ENCODE measurements at places on chromosomes 1 and 21.

DNA sequence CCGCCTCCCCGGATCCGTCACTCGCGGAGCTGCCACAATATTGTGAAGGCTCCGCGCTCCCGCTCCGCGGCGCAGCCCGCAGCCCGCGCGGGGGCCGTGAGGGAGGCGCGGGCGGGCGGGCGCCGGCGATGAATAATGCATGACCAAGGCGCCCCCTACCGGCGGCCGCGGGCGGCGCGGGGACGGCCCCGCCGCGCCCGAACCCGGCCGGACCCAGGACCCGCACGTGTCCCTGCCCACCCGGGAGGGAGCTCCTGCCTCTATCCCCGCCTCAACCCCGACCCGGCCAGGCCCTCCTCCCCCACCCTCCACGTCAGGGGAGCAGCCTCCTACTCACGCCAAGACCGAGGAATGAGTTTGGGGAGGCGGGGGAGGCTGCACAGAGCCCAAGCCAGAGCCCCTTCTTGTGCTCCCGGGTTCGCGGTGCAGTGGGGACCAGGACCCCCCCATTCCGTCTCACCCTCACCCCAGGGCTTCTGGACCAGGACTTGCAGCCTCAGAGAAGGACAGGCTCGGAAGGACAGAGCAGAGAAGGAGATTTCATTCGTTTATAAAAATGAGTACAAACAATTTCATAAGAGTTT lies 70.8 kb upstream of the CASZ1 start:
- DNase-seq = peak; percentile 21

- DNase-seq = no peak
Observed at GRCh38 chr1:147072482-147073432, 99.5 kb downstream of the PRKAB2 start.

DNA sequence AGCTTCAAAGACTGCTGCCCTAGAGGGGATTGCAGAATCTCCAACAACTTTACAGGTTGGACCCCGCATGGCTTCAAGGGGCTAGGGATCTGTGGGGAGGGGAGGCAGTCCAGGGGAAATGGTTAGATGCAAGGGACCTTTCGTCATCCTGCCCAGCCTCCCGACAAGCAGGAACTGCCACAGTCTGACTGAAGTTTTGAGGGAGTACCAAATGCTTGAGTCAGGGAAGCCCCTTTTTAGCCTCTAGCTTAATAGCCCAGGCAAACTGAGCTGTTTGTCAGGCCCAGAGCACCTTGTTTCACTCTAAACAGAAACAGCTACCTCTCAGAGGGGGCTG lies 1.1 kb downstream of the TOR3A start:
- no peak for DNase-seq

GRCh38 chr1:116540088-116540487 lies 30.7 kb downstream of the CD58 start:
- no peak for DNase-seq

DNA sequence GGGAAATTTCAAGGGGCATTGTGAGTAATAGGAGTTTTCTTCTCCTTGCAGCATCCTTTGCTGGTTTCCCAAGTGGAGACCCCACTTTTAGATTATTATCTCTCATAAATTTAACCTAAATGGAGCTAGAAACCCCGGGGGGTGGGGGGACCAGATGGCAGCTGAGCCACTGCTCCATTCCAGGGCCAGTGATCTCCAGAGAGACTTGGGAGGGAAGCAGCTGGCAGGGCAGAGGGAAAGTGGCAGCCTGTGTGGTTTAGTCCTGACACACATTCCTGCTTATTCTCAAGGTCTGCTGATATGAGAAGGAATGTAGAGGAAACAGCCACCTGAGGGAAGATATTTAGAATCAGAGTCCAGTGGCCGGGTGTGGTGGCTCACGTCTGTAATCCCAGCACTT lies 16.3 kb downstream of the PCP4L1 start:
- peak; percentile 63 for DNase-seq

DNA sequence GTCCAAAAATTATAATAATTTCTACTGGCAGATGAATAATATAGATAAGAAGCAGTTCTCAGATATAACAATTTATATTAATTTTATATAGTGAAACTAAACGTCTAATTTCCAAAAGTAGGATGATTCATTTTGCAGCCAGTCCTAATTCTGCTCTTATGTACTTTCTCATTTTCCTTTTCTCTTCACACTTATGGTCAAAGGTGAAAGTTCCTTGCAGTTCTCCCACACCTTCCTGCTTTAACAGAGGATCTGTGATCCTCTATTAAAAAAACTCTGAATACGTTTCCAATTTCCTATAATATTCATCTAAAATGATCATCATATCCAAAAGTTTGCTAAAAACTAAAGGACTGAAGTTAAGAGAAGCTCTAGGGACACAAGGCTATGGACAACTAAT lies 78.5 kb downstream of the KIFAP3 start:
- DNase-seq = no peak

DNA sequence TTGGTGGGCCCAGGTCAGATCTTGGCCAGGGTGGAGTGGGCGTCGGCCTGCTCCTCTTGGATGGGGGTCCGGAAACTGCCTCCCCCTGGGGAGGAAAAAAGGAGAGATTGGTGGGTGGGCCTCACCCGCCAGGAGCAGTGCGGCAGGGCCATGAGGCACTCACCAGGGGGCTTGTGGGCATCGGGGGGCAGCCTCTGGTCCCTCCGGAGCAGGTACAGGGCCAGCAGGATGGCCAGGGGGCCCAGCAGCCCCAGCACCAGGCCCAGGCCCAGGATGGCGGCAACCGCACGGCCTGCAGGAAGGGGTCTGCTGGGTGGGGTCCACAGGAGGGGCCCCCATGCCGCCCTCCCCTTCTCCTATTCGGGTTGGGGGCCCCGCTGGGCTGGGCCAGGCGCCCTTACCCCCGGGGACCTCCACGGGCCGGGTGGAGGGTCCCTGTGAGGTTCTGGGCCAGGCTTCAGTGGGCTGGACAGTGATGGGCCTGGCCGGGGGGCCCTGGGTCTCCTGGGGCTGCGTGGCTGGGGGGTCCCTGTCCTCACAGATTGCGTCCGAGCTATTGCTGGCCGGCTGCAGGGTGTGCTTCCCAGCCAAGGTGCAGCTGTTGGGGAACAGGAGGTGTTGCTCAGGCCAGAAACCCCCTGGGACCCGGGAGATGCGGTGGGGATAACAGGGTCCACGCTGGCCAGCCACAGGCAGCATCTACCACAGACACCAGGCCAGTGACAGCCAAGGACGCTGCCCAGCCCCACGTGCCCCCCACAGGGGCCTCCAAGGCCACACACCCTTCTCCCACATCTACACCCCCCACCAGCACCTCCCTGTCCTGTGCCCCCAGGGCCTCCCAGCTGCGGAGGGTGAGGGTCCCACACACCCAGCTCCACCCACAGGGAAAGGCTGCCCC lies 2.2 kb downstream of the TNFRSF4 start:
- no peak for DNase-seq

DNA sequence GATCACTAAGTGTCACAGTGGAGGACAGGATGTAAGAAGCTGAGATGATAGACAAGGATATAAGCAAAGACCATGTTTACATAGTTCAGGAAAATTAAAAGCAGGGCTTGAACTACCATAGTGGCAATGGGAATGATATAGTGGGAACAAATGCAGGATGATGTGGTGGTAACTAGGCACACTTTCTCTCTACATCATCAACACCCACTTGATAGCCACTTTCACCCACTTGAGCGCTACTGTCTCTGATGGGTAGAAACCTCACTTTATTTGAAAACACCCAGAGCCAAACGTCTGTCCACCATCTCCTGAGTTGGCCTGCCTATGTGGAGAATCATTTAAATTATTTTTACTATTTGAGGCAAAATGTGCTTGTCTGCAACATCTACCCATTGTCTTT lies 305.0 kb upstream of the ST6GALNAC5 start:
- DNase-seq = no peak

DNA sequence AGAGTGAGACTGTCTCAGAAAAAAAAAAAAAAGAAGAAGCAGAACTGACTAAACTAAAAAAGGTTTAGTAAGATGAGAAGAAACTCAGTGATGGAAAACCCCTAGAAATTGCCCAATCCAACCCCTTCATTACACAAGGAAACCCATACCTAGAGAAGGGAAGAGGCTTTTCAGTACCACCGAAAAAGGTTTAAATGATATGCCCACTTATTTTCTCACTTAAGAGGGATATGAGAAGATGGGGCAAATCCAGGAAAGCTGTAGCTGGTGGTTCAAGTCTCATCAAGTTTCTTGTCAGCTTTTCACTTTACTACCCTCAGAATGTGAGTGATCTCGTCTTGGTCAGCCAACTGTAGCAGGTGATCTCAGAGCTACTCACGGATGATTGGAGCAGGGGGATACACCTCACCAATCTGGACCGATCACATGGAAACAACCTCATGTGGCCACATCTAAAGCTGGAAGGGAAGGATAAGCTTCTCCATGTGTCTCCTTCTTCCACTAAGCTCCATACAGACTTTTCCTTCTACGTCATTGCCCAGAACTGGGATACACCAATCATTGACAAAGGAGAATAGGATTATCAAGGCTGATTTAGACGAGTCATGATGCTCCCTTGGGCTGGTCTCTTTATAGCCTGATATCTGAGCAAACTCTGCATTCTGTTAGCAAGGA lies 126.7 kb upstream of the POU3F1 start:
- DNase-seq = no peak

- no peak for DNase-seq
Observed at GRCh38 chr1:57986432-57986831, 560.1 kb downstream of the OMA1 start.

- no peak for DNase-seq
Observed at GRCh38 chr1:39680751-39681150, 8.8 kb upstream of the NT5C1A start.

DNA sequence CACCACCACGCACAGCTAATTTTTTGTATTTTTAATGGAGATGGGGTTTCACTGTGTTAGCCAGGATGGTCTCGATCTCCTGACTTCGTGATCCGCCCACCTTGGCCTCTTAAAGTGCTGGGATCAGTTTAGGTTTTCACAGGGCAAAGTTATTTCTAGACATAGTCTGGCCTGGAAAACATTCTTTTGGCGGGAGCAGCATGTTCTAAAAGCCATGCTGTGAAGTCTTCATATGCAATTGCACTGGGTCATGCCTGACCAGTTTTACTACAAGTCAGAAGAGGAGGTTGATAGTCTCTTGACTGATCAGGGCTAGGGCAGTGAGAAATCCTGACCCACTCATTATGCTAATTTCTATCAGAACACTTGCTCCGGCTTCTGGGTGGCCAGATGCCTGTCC lies 131.6 kb upstream of the POU3F1 start:
- DNase-seq = peak; percentile 8

- DNase-seq = no peak
Observed at GRCh38 chr21:45295576-45296365, 8.1 kb upstream of the POFUT2 start.

GRCh38 chr1:10540277-10541005 lies 65.7 kb downstream of the PEX14 start:
- no peak for DNase-seq

DNA sequence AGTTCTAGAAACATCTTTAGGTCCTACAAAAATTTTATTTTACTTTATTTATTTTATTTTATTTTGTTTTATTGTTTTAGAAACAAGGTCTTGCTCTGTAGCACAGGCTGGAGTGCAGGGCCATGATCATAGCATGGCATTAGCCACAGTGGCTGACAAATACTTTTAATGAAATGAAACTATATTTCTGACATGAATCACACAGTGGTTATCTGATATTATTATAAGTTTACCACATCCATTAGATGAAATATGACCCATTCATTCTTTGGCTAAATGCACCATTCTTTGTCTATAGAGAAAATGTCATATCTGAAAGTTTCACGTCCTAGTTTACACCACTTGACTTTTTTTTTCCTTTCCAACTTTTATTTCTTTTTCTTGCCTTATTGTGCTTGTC lies 613.4 kb upstream of the ADAMTS5 start:
- DNase-seq = no peak

DNA sequence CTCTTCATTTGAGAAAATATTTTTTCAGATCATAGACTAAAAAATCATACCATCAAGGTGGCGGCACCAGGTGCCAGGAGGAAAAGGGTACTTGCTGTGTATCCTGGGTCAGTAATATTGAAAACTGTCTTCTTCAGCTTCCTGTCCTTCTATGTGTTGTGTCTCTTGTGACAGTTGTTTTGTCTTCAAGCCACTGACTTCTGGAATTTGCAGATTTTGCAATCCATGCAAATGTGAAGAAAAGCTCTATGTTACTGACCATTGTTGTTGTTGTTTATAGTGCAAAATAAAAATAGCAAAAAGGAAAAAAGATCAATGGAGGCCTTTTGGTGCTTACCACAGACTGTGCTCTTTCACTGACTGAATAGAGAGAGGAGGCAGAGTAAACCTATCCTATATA lies 83.2 kb upstream of the RHOU start:
- no peak for DNase-seq

GRCh38 chr1:69913977-69914376 lies 291.4 kb downstream of the LRRC40 start:
- DNase-seq = no peak

- no peak for DNase-seq
Observed at GRCh38 chr1:197394831-197395608, 127.0 kb downstream of the CRB1 start.

GRCh38 chr21:46035809-46036695 lies 54.5 kb downstream of the COL6A1 start:
- DNase-seq = peak; percentile 46

DNA sequence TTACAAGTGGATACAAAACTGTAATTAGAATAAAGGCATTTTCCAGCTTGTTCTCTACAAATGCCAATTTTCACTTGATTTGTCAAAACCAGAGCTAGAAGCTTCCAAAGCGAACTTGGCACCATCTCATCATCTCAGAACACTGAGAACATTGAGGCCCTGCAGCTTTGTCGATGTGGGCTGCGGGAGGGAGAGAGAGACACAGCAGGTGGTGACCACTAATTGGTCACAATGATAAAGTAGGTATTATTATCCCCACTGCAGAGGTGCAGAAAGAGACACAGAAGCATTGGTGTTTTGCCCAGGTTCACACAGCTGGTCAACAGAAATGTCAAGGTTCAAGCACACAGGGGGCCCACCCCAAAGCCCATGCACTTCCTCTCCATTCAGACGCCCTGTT lies 72.2 kb upstream of the KRTAP19-8 start:
- DNase-seq = no peak

DNA sequence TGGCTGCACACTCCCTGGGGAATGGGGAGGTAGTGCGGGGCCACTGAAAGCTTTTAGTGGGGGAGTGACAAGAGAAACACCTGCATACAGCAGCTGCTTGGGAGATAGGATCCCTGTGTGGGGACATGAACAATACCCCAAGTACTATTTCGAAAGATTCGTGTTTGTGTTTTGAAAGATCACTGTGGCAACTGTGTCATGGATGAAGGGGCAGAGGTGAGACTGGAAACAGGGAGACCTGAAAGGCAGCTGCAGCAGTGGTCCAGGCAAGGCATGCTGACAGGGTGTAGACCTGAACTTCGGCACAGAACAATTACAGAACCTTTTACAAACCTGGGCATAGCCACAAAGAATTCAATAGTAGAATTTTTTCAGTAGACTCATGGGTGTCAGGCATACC lies 32.9 kb downstream of the TENT5C start:
- DNase-seq = no peak

DNA sequence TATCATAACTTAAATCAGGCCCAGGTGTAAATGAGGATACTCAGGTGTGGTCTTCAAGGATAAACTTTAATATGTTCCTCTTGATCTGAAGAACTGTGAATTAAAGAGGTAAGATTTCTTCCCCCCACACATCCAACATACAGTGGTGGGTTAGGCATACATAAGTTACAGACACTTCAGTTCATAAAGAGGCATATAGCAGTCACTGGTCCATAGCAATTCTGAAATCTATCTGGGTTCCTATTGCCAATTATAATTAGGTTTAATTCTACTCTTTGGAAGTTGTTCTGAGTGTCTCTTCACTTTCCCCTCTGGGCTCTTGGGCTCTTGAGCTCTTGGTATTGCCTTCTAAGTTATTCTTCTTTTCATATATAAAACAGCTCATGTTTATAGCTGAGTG lies 32.5 kb upstream of the TSPAN2 start:
- no peak for DNase-seq

Measured in NCI-H524 (cell line).